ENCODE measurements at places on chromosomes 1 and 21.

- no peak for DNase-seq
Observed at GRCh38 chr1:43052322-43052721, 93.7 kb upstream of the SLC2A1 start.

GRCh38 chr1:96820671-96821070 lies 99.1 kb downstream of the PTBP2 start:
- no peak for DNase-seq

GRCh38 chr1:19423130-19423529 lies 62.2 kb downstream of the CAPZB start:
- DNase-seq: no peak

DNA sequence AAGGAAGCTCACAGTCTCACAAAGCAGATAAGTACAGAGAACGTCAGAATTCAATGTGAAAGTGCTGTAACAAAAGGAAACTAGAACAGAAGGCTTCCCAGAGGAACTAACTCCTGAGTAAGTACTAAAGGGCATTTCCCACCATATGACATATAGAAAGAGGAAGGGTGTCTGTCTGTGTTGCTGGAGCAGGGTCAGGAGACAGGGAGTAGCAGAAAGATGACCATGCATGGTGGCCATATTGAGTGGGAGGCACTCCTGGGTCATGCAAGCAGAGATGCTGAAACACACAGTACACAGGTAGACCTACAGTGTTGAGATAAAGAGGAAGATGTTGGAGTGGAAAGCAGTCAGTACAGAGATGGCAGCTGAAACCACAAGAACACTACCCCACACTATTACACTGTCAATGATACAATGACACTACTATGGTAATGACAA lies 47.3 kb downstream of the SLC25A24 start:
- DNase-seq: no peak

- no peak for DNase-seq
Observed at GRCh38 chr1:156371553-156372264, 2.7 kb downstream of the RHBG start.

DNA sequence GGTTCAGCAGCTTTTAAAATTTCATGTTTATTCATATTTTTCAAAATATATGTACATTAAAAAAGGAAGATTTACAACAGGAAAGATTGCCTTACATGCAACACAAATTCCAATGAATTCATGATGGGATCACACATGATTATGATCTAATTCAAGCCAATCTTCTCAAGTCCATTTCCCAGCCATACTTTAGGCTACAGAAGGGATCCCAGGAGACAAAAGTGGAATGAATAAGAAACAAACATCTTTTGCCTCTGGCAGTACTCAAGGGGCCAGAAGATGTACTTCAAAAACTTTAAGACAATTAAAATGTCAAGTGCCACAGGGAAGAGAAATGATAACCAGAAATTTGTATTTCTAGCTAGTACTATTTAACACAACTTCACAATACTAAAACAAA lies 10.2 kb upstream of the SH2D5 start:
- no peak for DNase-seq

DNA sequence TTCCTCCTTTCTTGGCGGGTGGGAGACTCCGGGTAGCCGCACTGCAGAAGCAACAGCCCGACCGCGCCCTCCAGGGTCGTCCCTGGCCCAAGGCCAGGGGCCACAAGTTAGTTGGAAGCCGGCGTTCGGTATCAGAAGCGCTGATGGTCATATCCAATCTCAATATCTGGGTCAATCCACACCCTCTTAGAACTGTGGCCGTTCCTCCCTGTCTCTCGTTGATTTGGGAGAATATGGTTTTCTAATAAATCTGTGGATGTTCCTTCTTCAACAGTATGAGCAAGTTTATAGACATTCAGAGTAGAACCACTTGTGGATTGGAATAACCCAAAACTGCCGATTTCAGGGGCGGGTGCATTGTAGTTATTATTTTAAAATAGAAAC lies 2.5 kb downstream of the OLIG2 start:
- DNase-seq: no peak

DNA sequence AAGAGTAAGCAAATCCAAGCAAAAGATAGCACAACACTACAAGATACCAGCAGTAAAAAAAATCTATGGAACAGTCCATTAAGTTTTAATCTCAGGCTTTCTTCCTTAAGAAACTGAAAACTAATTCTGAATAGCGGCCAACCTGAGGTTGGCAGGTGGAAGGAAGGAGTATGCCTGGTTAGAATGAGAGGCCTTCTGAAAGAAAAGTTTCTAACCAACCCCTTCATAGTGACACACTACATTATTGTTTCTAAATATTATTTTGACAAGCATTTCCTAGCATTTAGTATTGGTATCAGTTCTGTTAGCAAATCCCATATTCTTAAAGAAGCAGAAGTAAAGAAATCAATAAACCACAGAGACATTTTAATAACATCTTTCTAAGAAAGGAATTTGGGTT lies 205.7 kb upstream of the PTBP2 start:
- DNase-seq: no peak

DNA sequence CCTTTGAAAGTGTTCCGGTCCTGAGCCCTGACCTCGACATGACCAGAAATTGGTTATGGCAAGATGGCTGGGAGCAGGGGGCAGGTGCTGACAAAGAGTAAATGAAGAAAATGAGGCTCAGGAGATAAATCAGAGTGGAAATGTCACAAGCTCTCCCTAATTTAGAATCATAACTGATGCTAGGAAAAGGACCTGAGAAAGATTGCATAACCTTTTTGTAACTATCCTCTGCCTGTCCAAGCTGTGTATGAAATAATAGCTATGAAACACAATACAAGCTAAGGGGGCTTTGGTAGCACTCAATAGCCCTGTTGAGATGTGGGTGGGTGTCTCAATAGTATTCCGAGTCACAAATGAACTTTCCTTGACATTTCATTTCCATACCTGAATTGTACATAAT lies 12.9 kb upstream of the NOS1AP start:
- no peak for DNase-seq

GRCh38 chr1:202968895-202969295 lies 1.8 kb upstream of the CYB5R1 start:
- no peak for DNase-seq

GRCh38 chr1:33653226-33653625 lies 180.8 kb downstream of the ZSCAN20 start:
- DNase-seq: no peak

DNA sequence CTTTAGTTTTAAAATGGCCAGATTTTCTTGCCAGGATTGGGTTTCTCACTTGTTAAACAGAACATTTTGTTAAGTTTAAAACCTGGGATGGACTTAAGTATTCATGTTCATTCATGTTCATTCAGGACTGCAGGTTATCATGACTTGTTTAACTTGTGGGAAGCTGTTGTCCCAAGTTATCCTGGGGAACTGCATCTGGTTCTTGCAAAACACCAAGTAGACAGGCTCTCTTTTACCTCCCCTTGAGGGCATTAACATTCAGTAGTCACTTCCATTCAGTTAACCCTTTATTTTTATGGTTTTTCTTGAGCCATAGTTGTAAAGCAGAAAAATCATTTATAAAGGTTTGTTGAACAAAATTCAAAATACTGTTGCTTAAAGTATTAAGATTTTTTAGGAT lies 8.1 kb downstream of the SOD1 start:
- no peak for DNase-seq

DNA sequence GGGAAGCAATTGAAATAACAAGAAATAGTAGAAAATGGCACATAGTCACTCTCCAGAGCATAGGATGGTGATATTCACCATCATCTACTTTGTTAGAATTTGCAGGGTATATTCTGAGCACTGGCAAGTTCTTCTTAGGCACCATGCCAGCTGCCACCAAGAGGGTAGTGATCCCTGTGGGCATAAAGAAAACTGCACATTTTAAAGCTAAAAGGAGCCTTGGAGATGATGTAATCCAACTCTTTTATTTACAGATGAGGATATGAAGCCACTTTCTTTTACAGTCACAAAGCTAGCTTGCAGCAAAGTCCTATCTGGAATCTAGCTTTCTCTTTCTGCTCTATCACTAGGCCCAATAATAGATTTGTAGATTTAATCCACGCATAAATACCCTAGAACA lies 69.0 kb downstream of the PTGER3 start:
- no peak for DNase-seq

DNA sequence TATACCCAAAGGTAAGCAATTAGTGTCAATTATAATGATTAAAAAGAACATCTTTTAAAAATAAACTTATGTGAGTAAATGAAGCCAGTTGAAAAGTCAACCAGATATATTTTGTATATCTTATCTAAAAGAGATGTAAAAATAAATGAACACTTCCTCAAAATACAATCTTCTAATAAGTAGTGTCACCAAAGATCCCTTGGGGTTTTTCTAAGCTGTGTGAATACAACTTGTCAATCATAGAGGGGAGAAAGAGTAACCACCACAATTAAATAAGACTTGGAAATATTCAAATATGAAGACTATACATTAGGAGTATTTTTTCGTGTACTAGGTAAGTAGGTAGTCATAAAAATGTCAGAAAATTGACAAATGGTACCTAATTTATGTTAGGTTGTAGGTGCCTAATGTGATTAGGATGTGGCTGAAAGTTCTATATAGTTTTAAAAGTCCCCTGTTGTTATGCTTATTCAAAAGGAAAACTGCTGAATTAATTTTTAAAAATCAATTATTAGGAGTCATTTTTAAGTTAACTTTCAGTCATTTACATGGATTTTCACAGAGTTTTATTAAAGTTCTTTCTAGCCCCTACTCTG lies 72.6 kb downstream of the RASAL2 start:
- DNase-seq: no peak

GRCh38 chr1:15282810-15283474 lies 35.9 kb downstream of the FHAD1 start:
- DNase-seq: no peak

- no peak for DNase-seq
Observed at GRCh38 chr21:45617021-45617921, 26.3 kb upstream of the PCBP3 start.

DNA sequence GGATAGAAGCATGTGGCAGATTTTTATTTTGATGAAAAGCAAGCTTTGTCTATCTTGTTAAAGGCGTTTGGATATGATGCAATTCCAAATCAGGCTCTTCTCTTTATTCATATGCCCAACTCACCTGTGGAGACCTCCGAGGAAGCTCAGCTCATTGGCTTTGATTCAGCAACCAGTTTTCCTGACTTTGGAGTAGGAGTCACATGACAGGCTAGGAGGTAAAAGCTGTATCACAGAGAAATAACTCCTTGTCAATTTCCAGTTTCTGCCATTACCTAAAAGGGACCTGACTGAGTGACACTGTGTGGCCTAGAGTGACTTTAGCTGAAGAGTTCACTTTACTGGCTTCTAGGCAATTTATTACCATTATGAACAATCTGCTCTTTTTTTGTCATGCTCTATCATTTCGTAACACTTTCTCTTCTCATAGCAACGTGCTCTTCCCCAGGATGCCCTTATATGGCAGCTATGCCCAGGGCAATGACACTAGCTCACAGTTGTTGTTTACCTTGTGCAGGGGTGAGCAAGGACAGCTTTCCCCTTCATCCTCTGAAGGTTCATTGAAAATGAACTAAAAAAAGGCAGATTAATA lies 107.2 kb downstream of the KCNK1 start:
- no peak for DNase-seq

- no peak for DNase-seq
Observed at GRCh38 chr1:95806171-95806570, 572.2 kb downstream of the RWDD3 start.

DNA sequence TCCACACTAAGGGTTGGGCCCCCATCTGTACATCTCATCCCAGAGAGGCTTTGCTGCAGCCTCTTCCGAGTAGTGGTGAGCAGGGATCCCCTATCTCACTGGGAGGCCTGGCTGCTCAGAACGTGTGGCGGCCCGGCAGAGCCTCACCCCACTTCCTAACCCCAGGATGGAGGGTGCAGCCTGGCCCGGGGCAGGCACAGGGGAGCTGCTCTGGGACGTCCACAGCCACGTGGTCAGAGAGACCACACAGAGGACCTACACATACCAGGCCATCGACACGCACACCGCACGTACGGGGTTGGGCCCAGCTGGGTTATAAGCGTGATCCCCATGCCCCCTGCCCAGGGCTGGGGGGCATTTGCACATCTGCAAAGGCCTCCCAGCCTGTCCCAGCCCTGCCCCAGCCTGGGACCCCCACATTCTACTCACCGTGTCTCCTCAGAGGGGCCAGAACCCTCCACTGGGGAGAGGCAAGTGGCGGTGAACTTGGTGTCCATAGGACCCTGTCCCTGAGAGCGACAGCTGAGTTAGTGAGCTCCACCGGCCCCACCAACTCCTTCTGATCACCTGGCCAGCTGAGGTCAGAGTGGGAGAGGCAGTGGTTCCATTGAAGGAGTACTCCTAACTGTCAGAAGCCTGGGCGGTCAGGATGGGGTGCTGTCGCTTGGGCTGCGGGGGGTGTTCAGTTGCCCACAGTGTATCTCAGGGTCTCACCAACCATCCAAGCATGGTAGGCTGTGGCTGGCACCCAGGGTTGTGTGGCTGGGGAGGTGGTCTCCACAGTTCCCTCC lies 41.2 kb downstream of the TRIM11 start:
- DNase-seq: no peak

DNA sequence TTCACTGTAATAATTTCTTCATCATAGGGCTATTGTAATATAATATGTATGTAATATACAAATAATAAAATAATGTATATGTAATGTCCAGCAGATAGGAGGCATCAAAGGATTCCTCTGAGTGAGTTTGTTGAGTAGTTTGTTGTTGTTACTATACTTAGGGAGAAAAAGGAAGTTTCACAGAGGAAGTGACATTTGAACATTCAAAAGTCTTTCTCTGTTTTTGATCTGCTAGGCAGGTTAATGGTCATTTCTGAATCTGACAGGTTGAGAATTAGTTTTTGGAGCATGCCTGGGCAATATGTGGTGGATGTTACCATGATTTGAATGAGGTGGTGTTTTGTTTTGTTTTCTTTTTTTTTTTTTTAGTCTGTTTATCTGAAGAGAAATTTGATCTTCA lies 102.1 kb downstream of the NRDC start:
- DNase-seq: no peak

- DNase-seq: no peak
Observed at GRCh38 chr1:213985209-213986019, 2.4 kb upstream of the PROX1 start.

- DNase-seq: no peak
Observed at GRCh38 chr1:200972985-200973742, 50.4 kb downstream of the KIF21B start.

- no peak for DNase-seq
Observed at GRCh38 chr1:26677306-26678115, 18.3 kb upstream of the ARID1A start.

DNA sequence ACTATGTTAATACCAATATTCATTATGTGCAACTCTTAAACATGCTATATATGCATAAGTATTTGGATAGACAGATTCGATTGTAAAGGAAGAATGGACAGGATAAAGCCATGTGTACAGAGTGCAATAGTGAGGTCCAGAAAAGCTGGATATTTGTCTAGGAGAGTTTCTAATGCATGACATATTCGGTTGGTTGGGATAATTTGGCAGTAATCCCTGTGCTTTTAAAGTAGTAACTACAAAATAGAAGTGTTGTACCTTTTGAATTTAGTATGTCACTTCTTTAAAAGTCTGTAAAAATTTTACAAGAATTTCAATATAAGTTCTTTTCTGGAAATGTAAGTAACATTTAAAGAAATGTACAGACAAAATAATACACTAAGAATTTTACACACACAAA lies 774.5 kb downstream of the USP25 start:
- DNase-seq: no peak
